Kidney epithelial cell (primary cell): ENCODE measurements at places on chromosomes 16 and 17. TPM values are rescaled to one million over a fixed set of nuclear protein-coding genes. Genes with fewer than 3 reads are reported as not detected.

DNA sequence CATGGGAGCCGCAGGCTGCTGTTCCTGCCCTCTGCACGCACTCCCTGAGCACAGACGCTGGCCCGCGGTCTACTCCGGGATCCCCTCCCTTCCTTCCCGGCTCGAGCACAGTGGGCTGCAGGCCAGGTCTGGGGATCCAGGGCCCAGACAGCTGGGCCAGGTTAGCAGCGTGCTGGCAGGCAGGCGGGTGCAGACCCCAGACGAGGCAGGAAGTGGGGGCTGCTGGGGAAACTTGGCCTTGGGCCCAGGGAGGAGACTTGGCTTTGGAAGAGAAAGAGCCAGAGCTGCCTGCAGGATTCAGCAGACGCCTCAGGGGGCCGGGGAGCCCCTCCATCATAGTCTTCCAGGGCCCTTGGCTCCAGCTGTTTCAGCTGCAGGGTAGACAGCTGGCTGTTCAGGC lies 30.2 kb upstream of the ABCC3 start:
- no peak for DNase-seq

- no peak for DNase-seq
Measured at GRCh38 chr16:30996324-30996984, 11.4 kb downstream of the HSD3B7 start.

DNA sequence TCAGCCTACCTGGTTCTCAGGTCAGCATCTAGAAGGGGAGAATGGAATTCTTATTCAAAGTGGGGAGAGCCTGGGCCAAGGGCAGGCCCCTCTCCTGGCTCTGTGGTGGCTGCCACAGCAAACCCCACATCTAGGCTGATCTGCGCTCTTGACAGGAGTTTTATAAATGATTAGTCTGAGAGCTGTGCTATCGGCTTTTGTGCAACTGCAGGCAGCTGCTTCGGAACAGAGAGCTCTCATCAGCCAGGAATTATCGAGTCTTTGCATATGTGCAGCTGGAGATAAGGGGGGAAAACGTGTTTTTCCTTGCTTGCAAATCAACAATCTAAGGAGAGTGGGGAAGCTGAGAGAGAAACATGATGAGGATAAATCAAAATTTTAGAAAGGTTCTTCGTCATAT lies 91.7 kb downstream of the HS3ST3A1 start:
- DNase-seq: no peak

GRCh38 chr17:67624886-67625656 lies 92.7 kb upstream of the NOL11 start:
- DNase-seq: no peak

DNA sequence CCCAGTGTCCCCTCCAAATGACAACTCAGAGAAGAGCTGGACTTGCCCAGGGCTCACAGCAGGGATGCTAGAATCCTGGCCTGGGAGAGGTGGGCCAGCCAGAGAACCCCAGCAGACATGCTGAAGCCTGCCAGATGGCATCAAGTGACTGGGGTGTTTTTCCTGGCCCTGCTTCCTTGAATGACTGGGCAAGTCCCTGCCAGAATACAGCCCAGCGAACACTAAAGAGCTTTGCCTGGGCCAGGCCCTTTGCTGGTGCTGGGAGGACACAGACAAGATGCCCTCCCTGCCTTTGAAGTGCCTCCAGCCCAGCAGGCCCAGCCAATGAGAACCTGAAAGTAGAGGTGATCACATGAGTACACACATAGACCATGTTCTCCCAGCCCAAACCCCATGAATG lies 11.5 kb downstream of the ZNF319 start:
- no peak for DNase-seq

GRCh38 chr17:62754631-62755030 lies 53.5 kb downstream of the MARCHF10 start:
- DNase-seq: no peak

GRCh38 chr16:20747030-20747816 lies 5.6 kb upstream of the THUMPD1 start:
- no peak for DNase-seq

GRCh38 chr17:59848778-59849177 lies 44.0 kb downstream of the TUBD1 start:
- DNase-seq: peak; percentile 72

DNA sequence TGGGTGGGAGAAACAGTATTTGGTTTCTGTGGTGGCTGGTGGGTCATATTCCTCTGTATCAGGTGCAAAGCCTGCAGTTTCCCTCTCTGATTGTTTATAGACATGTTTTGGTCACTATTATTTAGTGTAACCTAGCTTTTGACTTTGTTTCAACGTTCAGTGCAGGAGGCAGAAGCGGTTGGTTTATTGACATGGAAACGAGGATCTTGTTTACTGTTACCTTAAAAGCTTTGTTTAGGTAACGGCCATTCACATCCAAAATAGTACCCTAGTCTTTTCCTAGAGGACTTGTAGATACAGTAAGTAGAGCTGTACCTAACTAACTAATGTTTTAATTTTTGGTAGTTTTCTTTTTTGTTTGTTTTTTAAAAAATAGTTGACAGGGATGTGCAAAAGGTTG lies 3.5 kb downstream of the MSI2 start:
- DNase-seq: no peak

GRCh38 chr16:55072976-55073375 lies 142.3 kb downstream of the IRX5 start:
- no peak for DNase-seq

DNA sequence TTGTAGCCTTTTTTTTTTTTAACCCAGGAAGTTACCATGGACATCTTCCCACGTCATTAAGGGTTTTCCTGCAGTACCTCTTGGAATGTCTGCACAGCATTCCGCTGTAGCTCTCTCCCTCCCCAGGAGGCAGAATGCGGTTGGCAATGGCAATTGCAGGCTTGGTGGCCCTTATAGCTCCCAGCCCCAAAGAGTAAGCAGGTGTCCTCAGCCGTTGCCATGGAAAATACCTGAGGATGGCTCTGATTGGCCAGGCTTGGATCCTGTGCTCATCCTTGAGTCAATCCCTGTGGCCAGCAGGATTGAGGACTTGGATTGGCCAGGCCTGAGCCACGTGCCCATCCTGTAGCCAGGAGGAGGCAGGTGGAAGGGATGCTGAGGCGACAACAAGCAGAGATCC lies 15.5 kb upstream of the TIMP2 start:
- no peak for DNase-seq

- no peak for DNase-seq
Measured at GRCh38 chr17:1120596-1121441, 59.0 kb downstream of the ABR start.

GRCh38 chr16:67858500-67858899 lies 11.0 kb upstream of the CENPT start:
- no peak for DNase-seq

DNA sequence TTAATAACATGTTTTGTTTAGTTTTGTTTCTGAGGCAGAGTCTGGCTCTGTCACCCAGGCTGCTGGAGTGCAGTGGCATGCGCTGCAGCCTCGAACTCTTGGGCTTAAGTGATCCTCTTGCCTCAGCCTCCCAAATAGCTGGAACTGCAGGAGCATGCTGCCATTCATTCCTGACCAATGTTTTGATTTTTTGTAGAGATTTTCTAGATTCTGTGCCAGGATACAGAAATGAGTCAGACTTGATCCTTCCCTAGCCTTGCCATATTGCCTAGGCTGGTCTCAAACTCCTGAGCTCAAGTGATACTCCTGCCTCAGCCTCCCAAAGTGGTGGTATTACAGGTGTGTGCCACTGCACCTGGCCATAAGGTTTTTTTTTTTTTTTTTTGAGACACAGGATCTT lies 17.7 kb downstream of the TAOK1 start:
- no peak for DNase-seq

- DNase-seq: no peak
Measured at GRCh38 chr17:77881545-77881944, 77.0 kb upstream of the TNRC6C start.

DNA sequence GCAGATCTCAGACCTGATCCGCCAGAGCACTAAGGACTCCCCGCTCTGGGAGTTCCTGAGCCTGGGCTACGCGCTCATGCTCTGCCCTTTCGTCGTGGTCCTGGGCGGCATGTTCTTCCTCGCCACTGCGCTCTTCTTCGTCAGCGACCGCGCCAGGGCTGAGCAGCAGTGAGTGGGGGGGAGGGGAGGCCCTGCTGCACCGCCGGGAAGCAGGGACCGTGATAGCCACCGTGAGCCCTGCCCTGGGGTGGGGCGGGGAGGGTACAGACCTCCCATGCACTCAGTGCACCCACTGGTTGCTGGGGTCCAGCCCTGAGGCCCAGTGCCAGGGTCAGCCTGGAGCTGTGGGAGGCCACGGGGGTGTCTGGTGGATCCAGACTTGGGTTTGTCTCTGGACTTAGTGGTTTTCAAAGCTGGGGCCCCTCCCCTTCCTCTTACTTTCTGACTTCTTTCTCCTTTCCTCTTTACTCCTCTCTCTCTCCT lies 18.9 kb downstream of the MYBBP1A start:
- no peak for DNase-seq

DNA sequence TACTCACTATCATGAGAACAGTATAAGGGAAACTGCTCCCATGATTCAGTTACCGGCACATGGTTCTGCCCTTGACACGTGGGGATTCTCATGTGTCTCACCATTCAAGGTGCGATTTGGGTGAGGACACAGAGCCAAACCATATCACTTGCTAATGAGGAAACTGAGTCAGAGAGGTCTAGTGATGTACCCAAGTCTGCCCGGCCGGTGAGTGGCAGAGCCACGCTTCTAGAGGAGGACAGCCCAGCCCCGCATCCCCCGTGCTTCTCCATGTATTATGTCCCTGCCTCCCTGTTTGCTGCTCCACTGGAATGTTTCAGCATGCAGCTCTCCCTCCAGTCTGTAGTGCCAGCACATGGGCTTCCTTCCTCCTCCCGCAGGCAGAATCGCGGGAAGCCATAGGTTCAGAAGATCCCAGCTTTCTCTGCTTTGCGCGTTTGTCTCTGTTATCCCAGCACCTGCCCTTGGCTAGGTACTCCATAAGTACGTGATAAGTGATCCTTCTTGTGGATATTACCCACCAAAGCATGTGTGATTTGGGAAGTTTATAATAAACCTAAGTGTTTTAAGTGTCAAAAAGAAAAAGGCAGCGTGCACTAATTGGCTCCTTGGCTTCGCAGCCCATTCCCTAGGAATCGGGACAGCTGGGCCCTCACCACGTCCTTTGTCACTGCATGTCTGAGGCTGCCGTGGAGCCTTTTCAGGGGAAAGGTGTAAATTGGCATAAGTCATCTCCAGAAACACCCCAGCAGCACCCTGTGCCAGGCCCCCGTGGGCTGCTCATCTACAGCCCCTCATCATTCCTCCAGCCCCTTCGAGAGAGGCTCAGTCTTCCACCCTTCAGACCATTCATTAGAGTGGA lies 103.8 kb downstream of the CLEC16A start:
- no peak for DNase-seq

- no peak for DNase-seq
Measured at GRCh38 chr17:42772945-42773289, 332 bp upstream of the VPS25 start.

GRCh38 chr16:80837533-80838147 lies 33.2 kb upstream of the CDYL2 start:
- DNase-seq: no peak

GRCh38 chr16:11417487-11417886 lies 72.2 kb downstream of the RMI2 start:
- no peak for DNase-seq

DNA sequence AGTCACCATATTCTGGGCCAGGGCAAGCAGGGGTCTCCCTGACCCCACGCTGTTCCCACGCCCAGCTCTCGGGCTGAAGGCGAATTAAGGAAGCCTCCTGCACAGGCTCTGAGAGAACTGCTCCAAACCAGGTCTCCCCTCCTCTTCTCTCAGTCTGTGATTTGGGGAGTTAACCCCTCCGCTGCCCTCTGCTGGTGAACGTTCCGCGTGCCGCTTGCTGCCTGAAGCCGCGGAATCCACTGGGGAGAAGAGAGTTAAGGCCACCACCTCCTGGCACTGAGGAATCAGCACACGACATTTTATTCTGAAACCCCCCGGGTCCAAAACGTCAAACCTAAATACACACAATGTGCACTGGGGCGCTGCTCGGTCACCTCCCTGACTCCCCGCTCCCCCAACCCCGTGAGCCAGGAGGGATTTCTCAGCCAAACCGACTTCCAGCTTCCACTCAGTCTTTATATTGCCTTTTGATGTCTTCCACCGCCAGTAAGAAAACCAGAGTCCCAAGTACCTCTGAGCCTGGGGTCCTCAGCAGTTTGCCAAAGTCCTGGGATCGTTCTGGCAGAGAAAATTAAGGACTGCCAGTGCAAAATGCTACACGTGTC lies 54.4 kb upstream of the RCVRN start:
- no peak for DNase-seq

- DNase-seq: no peak
Measured at GRCh38 chr16:17397499-17397891, 73.3 kb downstream of the XYLT1 start.

DNA sequence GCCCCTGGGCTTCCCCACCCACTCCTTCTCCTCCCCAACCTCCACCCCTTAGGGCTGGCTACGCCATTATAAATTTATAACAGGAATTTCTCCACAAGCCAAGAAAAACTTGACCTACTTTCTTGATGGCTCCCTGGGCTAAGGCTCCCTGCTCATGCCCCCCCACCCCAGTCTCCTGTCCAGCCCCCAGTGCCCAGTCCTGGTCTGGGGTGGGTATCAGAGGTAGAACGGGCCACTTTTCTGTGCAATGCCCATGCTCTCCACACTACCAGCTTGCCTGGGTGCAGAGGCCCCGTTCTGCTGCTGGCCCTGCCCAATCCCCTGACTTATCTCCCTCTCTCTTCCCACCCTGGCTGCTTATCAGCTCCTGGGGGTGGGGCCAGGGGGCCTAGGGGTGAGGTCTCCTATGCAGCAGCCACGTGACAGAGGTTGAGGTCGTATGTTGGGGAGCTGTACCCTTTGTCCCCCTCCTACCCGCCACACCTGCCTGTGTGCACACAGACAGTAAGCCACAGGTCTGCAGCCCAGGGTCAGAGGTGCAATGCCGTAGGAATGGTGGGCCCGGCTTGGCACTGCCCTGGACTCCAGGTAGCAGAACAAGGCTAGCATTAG lies 10.1 kb downstream of the THRA start:
- DNase-seq: no peak

EVPLL gene
- 1.1 TPM in 1 of 2 replicates, not detected in the other for total RNA-seq

RNU2-1 gene
- not detected in 2 replicates for total RNA-seq

GSG1L gene
- not detected in 2 replicates for total RNA-seq

KCNG4 gene
- not detected in 2 replicates for total RNA-seq

SOX15 gene
- total RNA-seq: 1.8 and 3.4 TPM in 2 replicates

AIPL1 gene
- total RNA-seq: not detected in 2 replicates

VASN gene
- total RNA-seq: 60.4 and 73.5 TPM in 2 replicates

PCTP gene
- total RNA-seq: 21.6 and 32.2 TPM in 2 replicates

TBX2 gene
- 7.3 and 7.7 TPM in 2 replicates for total RNA-seq

MYO15B gene
- 4.3 and 5.9 TPM in 2 replicates for total RNA-seq

OSGIN1 gene
- total RNA-seq: 4.4 and 8.0 TPM in 2 replicates

HAPSTR1 gene
- total RNA-seq: 75.3 and 78.2 TPM in 2 replicates

SCNN1B gene
- 0.38 TPM in 1 of 2 replicates, not detected in the other for total RNA-seq
